Neuronal stem cell (in vitro differentiated cells): ENCODE measurements at places on chromosomes 7 and 10.
A peak's percentile ranks its signal among the peaks of the same experiment; 100 is the strongest.

GRCh38 chr7:135634191-135634878, 28.0 kb upstream of the STMP1 start:
- no peak for DNase-seq

- DNase-seq = no peak
These were observed 317.1 kb upstream of the SEMA3C start for GRCh38 chr7:81235997-81236396.

GRCh38 chr10:120541984-120542383, 85.0 kb downstream of the PLPP4 start:
- no peak for DNase-seq

DNA sequence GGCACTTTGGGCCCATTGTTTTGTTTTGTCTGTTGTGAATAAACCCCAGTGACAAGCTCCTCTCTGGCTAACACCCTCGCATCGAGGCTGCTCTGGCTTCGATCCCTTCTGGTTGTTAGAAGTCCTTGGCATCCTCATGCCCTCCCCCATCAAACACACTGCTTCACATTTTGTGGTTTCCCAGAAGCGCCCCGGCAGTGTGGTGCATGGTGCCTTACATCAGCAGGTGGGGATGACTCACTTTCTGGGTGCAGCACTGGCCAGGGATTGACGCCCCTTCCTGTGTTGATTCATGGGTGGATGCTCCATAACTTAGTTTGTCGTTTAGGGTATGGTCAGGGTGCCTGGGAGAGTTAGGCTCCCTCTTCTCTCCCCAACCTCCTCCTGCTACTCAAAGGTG, 51.4 kb downstream of the PLPP4 start:
- no peak for DNase-seq

- DNase-seq = no peak
These were observed 136.1 kb upstream of the COBL start for GRCh38 chr7:51452694-51453093.

DNA sequence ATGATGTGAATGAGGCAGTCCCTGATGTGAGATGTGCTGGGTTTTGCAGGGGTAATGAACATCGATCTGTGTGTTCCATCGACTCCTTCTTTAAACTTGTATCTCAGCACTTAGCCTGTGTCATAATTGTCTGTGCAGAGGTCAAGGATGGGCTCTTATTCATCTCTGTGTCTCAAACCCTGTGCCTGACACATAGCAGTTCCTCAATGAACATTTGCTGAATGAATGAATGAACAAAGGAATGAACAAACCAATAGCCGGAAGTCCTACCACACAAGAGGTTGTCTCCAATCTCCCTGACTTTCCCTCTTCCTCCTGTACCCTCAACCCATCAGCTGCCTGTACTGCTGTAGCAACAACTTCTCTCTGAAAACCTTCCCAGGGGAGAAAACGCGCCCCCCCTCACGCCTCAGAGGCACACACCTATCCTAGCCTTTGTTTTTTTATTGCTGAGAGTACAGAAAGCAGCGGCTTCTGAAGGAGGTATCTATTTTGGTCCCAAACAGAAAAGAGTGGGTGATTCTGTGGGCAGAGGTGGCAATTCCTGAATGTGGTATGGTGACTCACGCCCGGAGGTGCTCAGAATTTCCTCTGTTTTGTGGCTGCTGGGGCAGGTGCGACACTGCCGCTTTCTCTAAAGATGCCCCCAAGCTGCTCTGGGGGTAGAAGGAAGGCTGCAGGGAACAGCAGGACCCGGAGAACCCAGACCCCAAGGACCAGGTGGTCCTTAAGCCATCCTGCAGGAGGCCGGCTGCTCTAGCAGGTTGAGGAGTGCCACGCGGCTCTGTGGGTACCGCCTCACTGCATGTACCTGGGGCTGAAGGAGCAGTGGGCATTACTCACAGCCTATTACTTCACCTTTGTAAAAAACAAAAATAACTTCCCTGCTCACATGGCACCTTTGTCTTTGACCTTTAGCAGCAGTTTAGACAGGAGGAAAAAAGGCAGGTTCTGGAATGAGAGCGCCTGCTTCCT, 9.6 kb downstream of the IL2RA start:
- no peak for DNase-seq

DNA sequence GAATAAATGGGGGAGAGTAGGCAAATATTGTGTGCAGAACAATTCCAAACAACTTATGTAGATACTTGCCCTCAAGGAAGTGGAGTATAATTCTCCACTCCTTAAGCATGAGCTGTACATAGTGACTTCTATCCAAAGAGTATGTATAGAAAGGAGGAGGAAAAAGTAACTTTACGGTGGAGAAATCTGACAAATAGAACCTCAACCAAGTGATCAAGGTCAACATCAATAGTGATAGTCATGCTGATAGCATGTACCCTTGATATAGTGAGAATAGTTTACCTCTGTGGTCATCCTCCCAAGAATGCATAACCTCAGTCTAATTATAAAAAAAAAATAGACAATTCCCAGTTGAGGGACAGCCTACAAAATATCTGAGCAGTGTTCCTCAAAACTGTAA, 89.1 kb upstream of the NANOS1 start:
- no peak for DNase-seq

DNA sequence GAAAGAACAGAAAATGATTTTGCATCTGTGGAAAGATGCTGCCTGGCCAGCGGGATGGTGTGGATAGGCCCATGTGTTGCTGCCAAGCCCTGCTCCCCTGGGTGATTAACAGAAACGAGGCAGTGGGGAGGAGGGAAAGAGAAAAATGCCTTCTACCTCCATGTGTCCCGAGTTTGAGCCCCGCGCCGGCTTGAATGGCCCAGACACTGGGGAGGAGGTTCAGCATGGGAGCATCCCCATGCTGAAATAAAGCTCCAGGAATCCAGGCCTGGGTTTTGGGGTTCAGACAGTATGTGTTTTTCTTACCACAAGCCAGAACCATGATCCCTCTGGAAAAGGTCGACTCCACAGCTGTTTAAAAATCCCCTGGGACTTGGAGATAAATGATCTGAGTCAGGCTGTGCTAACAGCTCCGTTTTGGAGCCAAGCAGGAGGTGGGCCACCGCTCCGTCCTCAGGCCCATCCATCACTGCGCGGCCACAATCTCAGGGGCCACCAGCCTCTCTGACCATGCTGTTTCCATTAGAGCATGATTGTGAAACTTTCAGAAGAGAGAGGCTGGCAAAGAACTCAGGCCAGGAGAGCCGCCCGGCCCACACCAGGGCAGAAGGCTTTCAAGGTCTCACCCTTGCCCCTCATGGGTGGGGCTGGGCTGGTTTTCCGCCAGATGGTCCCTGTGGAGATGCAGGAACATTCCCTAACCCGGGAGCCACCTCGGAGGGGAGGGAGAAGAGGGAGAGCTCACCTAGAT, 299.7 kb downstream of the ZEB1 start:
- DNase-seq = no peak

GRCh38 chr10:69733791-69734261, 67.9 kb upstream of the COL13A1 start:
- DNase-seq = no peak

GRCh38 chr10:86967481-86967941, 771 bp upstream of the ADIRF start:
- DNase-seq = no peak

DNA sequence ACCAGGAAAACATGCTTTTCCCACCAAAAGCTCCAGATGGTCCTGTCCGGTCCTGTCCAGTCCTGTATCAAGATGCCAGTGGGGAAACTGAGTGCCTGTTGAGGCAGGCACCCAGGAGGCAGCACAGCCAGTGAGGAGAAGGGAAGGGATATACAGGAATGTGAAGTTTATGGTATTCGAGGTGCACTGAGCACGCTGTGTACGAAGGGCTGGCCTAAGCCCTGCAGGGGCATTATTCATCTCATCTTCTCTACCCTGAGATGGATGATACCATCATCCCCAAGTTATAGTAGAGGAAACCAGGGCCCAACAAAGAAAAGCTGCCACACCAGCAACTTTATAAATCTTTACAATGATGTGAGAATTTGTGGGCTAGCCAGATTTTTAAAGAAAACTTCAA, 23.4 kb upstream of the FXYD4 start:
- DNase-seq = no peak

GRCh38 chr10:103968441-103969391, 1.8 kb downstream of the SLK start:
- no peak for DNase-seq

DNA sequence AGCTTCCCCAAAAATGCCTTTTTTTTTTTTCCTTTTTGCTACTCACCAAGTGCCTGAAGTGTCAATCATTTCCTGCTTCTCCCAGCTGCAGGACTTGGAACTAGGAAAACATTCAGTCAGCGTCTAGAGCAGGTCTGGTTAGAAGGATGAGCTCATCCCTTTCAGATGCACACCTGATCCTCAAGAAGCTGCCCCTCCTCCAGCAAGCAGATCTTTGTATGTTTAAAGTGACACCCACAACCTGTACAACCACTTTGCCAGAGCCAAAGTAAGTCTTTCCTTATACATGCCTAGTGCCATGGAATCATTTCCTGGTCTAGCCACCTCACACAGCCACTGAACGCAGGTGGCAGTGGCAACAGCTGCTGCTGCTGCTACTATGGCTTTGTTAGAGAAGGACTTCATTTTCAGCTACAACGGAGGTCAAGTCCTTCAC, 10.4 kb upstream of the USP54 start:
- no peak for DNase-seq

- DNase-seq = peak; percentile 39
These were observed 18.7 kb upstream of the ZNF488 start for GRCh38 chr10:47402641-47403301.

DNA sequence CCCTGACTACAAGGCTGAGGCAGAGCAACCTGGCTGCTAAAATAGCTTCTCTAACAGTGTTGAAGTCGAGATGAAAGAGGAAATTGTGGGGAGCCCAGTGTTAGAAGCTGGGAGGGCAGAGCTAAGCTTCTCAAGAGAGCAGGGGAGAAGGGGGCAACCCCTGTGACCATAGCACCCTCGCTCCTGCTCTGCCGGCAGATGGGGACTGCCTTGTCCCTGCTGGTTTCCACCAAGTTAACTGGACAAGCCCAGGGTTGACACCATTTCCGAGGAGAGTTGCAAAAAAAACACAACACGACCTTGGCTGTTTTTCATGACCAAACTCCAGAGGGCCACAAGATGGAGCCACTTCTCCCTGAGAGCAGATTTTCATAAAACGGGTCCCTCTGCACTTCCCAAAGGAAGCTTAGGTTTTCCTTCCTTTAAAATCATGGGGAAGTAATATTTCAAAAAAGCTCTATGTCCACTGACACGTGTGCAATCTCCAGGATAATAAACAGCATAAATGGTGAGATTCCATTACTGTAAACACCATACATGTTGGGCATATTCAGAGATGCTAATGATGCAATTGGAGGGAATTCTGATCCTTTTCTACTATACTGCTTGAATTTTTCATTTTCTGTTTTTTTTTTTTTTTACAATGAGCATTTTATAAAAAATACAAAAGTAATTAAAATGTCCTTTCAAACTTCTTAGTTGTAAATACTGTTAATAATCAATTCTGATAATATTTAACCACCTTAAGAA, 140.4 kb downstream of the PIP4K2A start:
- no peak for DNase-seq

GRCh38 chr10:86265236-86265894, 101.2 kb downstream of the GRID1 start:
- no peak for DNase-seq

DNA sequence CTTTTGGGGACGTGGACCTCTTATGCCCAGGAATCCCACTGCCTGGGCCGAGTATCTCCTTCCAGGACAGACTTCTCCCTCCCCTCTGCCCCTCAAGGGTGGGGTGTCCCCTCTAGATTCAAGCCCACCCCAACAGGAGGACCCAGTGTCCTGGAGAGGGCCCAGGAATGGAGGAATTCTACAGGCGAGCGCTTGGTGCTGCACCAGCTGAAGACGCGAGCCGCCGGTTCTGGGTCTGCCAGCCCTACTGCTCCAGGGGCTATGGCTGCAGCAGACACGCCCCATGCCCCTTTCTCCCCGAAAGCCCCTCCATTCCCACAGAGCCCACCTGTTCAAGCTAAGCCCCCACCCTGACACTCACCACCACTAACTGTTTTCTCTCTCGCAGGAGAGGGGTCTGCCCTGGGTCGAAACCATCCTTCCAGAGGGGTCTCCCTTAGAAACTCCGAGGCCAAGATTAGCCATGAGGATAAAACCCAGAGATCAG, 8.6 kb downstream of the CRYGN start:
- DNase-seq = no peak

DNA sequence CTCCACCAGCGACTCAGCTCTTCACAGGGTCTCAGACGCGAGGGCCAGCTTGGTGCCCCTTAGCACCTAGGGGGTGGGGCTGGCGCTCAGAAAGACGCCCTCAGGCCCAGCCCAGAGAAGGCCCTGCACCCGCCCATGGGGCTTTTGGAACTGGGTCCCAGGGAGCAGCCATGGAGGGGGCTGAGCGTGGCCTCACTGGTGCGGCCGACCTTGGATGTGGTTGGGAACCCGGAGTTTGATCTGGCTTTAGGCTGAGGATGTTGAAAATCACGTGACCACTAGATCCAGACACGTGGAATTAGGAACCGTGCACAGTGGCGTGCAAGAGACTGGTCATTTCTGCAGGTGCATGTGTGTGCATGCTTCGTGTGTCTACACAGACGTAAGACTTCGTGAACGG, 185.4 kb downstream of the DNAJB6 start:
- DNase-seq = no peak

GRCh38 chr10:48683868-48684267, 805 bp upstream of the WDFY4 start:
- DNase-seq = no peak

DNA sequence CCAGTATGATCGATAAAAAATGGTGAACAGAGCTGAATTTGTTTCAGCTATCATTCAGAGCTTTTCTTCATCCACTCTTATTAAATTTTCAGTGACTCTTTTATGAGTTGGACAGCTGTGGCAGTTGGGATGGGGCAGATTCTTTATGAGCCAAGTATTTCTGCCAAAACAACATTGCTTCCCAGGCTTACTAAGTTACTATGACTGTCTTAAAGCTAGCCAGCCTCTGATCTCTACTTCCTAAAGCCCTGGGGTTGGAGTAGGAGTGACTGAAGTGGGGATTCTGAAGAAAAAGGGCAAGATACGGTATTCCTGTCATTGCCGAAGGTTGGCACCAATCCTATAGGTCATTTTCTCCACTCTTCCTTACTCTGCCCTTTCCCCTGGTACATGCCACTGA, 12.7 kb downstream of the RPP30 start:
- no peak for DNase-seq

DNA sequence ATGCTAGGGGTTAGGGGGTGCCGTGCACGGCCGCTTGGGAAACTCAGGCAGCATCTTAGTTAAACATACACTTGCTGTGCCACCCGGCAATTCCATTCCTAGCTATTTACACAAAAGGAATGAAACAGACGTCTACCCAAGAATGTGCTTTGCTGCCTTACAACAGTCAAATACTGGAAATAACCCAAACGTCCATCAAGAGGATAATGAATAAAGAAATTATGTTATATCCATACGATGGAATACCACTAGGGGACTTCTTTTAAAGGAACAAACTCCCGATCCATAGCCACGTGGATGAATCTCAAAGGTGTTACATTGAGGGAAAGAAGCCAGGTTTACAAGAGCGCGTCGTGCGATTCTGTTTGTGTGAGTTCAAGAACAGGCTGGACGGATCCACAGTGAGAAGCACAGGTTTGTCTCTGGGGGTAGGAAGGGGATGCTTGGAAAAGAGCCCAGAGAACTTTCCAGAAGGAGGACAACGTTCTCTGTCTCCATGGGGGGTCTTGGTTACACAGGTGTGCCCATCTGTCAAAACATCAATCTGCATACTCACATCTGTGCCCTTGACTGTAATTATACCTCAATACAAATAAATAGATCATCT, 41.8 kb downstream of the STK32C start:
- DNase-seq = no peak

- DNase-seq = no peak
These were observed 655 bp downstream of the PTPRE start for GRCh38 chr10:127907411-127908105.
